Activated T-cell treated with anti-CD3 and anti-CD28 coated beads for 1 hour (primary cell): ENCODE measurements at places on chromosomes 1 and 21.

DNA sequence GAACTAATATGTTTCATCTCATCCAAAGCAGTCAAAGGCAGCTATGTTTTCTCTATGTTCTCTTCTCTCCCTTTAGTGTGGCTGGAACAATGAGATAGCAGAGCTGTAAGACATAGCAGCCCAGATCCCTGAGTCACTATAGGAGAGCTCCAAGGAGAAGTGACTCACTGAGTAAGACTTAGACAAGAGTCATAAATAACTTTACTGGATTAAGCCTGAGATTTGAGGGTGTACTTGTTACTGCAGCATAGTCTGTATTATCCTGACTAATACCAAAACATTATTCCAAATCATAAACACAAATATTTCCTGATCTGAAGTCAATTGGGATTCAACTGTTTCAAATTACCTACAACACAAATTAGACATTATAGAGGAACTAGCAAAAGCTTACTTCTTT is 3.9 kb downstream of the KRTAP19-8 start:
- no peak for DNase-seq

- DNase-seq: no peak
Measured at GRCh38 chr1:226489718-226490425, 58.7 kb upstream of the STUM start.

- no peak for DNase-seq
Measured at GRCh38 chr1:17365293-17365692, 6.7 kb upstream of the PADI6 start.

- DNase-seq: no peak
Measured at GRCh38 chr1:9265968-9266367, 26.7 kb upstream of the SPSB1 start.

- DNase-seq: no peak
Measured at GRCh38 chr1:181102841-181103240, 14.3 kb downstream of the IER5 start.

DNA sequence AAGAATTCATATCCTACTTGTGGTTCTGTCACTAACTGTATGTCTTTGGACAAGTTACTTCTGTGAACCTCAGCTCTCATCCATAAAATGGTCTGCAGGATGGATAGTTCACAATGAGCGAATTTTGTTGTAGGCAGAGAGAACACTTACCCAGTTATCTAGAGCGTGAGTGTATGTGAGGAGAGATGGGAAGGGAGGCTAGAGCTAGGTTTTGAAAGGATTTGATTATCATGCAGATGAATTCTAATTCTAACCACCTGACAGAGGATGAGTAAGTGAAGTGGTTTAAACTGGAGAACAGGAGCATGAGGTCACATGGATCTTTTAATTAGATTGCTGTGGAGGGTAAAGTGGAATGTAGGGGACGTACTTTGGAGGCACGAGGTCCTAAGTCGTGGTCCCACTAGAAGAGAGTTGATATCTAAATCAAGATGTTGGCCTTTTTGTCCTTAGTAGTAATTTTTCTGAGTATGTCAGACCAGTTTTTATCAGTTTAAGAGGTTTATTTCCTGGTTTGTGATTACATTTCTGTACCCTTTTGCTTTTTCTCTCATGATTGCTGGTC is 5.0 kb downstream of the SUCO start:
- no peak for DNase-seq

DNA sequence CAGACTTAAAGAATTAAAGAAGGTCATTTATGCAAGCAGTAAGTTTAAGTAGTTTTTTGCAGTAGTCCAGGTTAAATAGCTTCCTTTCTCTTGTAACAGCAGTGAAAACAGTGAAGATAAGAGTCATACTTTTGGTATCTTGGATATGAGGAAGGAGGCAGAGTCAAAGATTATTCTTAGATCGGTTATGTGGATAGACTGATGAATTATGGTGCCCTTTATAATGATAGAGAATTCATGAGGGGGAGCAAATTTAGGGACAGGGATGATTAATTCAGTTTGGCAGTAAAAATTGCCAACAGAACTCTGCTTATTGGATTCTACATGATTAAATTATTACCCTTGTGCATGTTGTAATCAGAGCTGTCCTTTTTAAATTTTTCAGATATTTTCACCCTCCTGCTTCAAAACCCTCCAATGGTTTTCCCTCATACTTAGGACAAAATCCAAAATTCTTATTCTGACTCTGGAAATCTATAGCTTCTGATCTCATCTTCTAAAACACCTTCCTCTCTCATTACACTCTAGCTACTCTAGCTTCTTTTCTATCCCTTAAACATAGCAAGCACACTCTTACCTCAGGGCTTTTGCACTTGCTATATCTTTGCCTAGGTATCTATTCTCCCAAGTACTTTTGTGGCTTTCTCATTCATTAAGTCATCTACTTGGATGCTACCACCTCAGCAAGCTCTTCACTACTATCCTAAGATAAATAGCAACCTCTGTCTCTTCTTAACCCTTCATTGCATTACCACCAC is 79.8 kb downstream of the PKN2 start:
- no peak for DNase-seq

DNA sequence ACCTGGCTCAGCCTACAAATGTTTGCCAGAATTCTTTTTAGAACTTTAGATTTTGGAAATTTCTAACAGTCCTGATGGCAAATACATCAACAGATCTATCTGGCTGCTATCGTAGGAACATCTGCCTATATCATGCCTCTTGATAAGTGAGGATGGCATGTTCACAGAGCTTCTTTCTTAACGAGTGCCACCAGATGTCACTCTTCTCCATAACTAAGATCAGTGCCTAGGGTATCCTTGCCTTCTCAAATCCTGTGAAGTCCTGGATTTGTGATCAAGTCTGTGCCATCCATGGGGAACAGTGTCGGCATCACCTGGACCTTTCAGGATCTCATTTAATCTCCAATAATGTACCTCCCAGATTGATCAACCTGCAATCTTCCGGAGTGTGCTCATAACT is 36.5 kb upstream of the CD5L start:
- DNase-seq: no peak

DNA sequence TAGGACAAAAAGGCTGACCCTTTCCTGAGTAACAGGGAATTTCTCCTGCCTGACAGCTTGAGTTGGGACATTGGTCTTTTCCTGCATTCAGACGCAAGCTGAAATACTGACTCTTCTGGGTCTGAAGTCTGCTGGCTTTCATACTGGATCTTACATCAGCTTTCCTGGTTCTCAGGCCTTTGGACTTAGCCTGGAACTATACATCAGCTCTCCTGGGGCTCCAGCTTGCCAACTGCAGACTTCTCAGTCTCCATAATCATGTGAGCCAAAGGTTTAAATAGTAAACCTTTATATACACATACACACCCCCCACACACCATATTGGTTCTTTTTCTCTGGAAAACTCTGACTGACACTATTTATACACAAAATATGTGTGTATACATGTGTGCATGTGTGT is 59.0 kb upstream of the KCND3 start:
- DNase-seq: no peak

- no peak for DNase-seq
Measured at GRCh38 chr1:182817802-182818201, 21.3 kb upstream of the DHX9 start.

GRCh38 chr1:186572509-186572908 is 107.7 kb downstream of the PTGS2 start:
- DNase-seq: no peak

DNA sequence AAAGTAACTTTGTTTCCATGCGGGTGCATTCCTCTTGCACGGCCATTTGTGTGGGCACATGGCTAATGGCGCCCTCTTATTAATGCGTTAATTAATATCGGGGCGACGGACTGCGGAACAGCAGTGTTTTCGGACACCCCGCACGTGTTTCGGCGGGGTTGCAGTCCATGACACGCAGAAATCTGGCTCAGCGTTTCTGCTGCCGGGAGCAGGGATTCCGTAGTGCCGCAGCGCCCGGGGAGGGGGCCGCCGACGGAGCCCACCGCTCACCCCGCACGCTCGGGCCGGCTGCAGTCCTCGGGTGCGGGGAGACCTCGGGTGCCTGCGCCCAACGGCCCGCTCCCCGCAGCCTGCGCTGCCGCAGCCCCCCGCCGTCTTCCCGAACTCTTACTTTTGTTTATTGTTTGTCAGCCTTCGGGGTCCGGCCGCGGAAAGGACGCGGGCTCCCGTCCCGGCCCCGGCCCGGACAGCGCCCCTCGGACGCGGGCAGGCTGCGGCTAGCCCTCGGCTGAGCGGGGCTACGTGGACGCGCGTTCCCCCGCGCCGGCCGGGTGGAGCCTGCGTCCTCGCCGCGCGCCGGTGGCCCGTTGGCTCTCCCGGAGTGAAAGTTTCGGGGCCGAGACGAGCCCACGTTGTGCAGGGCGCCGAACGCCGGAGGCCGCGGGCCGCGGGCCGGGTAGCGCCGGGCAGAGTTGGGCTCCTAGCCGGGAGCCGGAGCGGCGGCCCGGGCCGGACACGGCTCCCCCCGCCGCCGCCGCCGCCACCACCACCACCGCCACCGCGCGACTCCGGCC is 849 bp downstream of the NFIA start:
- peak; percentile 3 for DNase-seq

- DNase-seq: no peak
Measured at GRCh38 chr1:180236698-180237509, 6.8 kb downstream of the LHX4 start.

- DNase-seq: no peak
Measured at GRCh38 chr1:16191309-16191708, 21.1 kb downstream of the ARHGEF19 start.

DNA sequence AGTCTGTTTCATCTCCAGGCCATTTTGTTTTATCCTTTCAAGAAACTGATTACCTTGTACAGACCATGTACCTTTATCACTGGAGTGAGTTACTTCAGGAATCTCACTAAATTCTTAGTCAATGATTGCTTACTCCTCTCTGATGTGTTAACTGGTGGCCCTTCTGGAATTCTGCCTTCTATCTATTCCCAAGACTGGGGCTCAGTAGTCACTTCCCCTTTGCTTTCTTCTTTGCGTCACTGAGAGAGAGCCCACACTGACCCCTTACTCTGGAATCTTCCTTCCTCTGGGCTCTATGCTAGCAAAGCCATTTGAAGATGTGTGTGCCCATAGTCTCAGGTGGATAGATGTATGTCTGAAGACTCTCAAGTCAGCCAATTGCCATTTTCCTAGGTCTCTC is 34.6 kb downstream of the XCL2 start:
- no peak for DNase-seq

- DNase-seq: no peak
Measured at GRCh38 chr21:41318218-41318617, 1.6 kb downstream of the FAM3B start.

DNA sequence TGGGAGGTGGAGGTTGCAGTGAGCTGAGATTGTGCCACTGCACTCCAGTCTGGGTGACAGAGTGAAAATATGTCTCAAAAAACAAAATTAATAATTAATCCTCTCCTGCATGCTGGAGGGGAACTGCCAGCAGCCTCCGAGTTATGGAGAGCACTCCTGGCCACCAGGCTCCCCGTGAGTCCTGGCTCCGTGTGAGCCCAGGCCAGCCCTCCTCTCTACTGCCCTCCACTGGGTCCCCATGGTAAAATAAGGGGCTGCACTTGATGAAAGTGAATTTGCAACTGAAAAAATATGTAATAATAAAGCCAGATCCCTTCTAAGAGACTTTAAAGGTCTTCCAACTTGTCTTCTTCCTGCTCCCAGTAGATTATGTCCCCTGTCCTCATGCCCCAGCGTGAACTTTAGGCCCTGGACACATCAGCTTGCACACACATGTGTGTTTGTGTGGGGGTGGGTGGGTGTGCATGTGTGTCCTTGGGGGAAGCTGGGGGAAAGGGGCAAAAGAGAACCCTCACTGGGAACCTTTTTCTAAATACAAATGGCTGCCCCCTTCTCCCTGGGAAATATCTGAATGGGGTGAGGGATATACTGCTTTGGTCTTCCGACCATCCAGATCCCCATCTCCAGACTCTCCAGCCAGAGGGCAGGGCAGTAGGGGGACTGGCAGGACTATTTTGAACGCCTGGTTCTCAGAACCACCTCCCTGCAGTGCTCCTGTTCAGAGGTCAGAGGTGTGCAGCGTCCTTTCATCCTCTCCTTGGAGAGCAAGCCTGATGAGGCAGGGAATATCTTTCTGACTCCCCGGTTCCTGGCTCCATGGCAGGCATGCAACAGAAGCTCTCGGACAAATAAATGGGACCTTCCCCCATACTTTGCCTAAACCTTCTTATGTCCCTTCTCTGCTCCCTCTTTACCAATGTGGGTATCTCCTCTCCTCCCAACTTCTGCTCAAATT is 26.2 kb downstream of the NEK2 start:
- no peak for DNase-seq

GRCh38 chr1:215285013-215285800 is 202.7 kb downstream of the KCNK2 start:
- no peak for DNase-seq

- DNase-seq: no peak
Measured at GRCh38 chr1:84889437-84889836, 3.6 kb downstream of the LPAR3 start.

DNA sequence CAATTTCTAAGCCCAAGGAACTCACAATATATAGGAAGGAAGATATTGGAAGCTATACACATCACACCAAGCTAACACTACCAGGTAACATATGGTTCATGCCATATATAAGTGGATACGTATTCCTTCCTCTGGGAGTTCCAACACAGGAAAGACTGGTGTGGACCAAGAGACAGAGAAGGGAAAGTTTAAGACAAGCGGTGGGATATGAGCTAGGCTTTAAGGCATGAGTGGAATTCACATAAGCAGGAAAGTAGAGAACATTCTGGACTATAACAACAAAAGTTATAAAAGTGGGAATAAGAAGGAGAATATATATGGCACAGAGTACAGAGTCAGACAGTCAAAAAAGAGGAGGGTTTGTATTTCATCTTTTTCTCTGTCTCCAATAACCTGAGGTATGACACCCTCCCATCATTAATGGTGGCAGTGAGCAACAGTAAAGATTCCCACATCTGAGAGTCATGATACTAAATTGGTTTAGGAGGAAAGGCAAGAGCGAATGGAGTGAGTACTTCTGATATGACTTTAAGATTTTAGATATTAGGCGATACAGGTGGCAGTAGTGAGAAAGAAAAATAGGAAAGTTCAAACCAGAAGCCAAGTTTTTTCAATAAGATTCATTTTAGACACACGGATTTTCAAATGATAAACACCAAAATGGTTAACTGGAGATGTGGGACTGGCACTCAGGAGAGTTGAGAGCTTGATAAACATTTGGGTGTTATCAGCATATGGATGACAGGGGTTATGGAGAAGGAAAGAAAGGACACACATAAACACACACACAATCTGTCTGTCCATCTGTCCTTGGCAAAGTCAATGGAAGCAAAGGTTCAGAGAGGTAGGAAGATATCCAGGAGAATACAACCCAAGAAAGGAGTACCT is 87.4 kb upstream of the TTC39A start:
- no peak for DNase-seq

- no peak for DNase-seq
Measured at GRCh38 chr1:206004826-206005225, 1.6 kb upstream of the RAB7B start.

- no peak for DNase-seq
Measured at GRCh38 chr1:56557746-56558145, 21.6 kb downstream of the PLPP3 start.
